B cell (primary cell): ENCODE measurements at places on chromosomes 2 and 18.

- DNase-seq: no peak
Measured at GRCh38 chr2:169983506-169983905, 156.3 kb downstream of the UBR3 start.

- DNase-seq: no peak
Measured at GRCh38 chr2:228367356-228367755, 185.9 kb upstream of the SPHKAP start.

DNA sequence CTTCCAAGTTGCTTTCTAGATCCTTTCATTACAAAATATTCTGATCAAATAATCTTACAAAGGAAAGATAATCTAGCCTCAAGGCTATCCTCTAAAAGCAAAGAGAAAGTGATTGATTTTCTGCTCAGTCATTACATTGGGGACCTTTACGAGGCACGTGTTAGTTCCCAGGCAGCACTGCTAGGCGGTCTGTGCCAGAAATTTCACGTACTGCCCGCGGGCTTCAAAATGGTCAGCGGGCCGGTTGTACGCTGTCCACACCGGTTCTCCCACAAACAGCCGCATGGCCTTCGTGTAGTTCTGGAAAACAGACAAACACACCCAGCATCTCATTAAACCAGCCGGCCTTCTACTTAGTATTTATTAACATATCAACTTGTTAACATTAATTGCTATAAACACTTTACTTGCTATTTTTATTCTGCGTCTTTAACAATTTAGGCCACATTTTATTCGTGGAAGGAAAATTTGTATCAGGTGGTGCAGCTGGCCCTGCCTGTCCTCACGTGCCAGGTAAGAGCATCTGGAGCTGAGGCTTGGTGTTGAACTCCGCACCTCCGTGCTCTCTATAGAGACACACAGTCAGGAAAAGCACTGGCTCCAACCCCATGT lies 20.4 kb downstream of the ADI1 start:
- no peak for DNase-seq

DNA sequence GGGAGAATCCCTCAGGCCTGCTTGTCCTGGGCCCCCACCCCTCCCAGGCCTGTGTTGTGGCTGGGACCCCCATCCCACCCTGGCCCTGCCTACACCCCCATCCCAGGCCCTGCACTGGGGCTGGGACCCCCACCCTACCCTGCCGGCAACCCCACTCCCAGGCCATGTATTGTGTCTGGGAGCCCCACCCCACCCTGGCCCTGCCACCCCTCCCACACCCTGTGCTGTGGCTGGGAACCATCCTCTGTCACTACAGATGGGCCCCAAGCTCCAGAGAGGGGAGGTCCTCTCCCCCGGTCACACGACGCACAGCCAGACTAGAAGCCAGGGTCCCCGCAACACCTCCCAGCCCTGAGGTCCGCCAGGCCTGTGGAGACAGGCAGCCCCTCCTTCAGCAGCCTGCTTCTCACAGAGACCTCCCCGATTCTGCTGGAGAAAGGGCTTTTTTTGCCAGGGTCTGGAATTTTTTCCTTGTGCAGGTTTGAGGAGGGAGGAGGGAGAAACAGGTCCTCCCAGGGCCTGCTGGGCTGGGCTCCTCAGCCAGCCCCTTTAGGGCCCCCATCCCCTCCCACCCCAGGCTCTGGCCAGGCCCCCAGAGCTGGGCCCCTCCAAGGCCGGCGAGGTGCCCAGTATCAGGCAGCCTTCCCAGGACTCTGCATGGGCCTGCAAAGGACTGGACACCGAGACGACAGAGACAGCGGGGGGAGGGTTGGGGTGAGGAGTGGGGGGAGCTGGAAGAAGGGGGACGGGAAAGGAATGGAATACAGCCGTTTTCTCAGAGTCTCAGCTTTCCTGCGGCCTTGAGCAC lies 28.0 kb downstream of the KIF1A start:
- DNase-seq: no peak

- DNase-seq: no peak
Measured at GRCh38 chr2:172354347-172354746, 73.0 kb upstream of the ITGA6 start.

DNA sequence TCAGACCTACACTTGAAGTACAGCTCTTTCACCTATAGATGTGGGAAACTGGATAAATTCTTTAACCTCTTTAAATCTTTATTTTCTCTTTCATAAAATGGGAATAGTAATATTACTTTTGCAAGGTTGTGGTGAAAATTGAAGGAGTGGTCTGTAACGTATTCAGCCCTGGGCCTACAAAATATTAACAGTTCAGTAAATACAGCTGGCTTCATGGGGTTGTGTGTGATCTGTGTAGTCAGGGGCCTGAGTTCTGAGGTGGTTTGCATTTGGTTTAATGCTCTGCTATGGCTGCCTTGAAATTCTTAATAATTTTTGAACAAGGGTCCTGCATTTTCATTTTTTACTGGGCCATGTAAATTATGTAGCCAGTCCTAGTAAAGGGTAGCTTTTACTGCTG lies 16.8 kb upstream of the EML6 start:
- DNase-seq: no peak

- no peak for DNase-seq
Measured at GRCh38 chr2:47217277-47217676, 62.2 kb upstream of the STPG4 start.

- no peak for DNase-seq
Measured at GRCh38 chr2:175147186-175147585, 20.8 kb downstream of the ATF2 start.

GRCh38 chr2:210567279-210567678 lies 10.9 kb downstream of the CPS1 start:
- DNase-seq: no peak

DNA sequence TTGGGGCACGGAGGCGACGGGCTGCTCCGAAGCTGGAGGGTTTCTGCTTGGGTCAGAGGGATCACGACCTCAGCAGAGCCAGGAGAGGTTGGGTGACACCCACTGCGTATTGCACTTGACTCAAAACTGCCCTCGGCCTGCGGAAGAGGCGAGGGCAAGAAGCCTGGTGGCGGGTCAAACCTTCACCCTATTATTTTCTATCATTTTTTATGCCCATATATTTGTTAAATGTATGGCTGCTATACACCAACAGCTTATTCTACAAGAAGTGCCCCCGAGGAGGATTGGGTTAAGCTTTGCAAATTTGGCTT lies 12.6 kb upstream of the SATB2 start:
- DNase-seq: peak; percentile 10

DNA sequence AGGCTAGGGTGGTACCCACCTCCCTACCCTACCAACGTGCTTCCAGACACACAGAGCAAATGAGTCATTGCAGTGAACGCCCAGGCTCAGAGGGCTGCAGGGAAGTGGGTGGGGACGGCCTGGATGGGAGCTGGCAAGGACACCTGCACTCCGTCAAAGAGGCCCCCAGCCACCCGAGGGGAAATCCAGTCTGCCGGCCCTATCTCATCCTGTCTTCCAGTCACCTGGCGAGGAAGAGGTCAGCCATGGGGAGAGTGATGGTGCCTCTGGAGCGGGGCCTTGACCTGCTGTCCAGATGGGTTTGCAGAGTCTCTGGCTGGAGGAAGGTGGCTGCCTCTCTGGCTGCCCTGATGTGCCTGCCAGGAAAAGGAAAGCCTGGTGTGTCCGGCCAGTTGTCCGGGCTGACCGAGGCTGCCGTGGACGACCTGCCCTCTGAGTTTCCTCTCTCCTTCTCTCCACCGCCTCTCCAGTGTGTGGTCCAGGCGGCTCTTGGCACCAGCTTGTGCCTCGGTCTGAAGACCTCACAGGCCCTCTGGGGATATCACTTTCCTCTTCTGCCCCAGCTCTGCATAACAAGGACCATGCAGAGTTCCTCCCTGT lies 209.7 kb upstream of the COPS8 start:
- DNase-seq: no peak

DNA sequence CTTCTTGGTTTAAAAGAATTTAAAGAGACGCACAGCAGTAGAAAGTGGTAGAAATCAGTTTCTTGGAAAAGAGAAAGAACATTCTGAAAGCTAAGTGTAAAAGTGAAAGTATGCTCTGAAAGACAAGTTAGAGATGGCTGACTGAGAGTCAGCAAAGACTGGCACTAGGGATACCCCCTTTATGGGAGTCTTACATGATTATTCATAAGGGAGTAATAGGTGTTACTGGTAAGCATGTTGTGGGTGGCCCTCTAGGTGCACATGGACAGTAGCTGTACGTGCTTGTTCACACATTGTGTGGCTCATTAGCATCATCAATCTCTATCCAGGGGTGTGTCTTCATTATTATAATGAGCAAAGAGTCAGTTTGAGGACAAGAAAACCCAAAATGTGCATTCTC lies 816.2 kb downstream of the CBLN2 start:
- no peak for DNase-seq

GRCh38 chr2:158686210-158686691 lies 108.9 kb upstream of the DAPL1 start:
- DNase-seq: no peak

GRCh38 chr2:145323512-145323911 lies 803.6 kb upstream of the ZEB2 start:
- DNase-seq: no peak

DNA sequence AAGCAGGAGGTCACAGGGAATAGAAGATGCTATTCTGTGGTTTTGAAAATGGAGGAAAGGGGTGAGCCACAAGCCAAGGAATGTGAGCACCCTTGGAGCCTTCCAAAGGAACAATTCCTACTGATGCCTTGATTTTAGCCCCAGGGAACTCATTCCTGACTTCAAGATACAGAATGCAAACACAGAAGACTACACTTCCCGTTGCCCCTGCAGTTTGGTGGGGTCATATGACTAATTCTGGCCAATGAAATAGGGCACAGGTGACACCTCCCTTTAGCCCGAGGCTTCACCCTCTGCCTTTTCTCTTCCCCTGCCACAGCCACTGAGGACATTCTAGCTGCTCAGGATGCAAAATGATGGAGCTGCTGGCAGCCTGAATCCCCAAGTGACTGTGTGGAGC lies 126.1 kb downstream of the INHBB start:
- no peak for DNase-seq

GRCh38 chr2:19274439-19274838 lies 84.0 kb downstream of the OSR1 start:
- no peak for DNase-seq

GRCh38 chr2:145049475-145049874 lies 529.6 kb upstream of the ZEB2 start:
- DNase-seq: no peak

DNA sequence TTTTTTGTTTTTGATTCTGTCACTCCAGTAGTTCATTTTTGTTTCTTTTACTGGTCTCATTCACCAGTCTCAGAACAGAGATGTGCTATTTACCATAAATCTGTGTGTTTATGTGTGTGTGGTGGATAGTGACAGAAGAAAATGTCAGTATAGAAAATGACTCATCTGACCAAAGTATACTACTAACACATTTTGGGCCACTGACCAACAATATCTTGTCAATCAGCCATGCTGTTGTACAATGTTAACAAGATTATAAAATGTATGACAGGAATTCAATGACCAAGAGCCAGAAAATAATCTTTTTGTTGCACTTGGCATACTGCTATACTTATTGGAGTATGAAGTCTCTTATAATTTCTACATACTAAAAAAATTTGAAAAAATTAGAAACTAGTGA lies 1081.4 kb upstream of the NRXN1 start:
- no peak for DNase-seq

GRCh38 chr18:62744076-62744968 lies 29.0 kb downstream of the PHLPP1 start:
- peak; percentile 71 for DNase-seq

DNA sequence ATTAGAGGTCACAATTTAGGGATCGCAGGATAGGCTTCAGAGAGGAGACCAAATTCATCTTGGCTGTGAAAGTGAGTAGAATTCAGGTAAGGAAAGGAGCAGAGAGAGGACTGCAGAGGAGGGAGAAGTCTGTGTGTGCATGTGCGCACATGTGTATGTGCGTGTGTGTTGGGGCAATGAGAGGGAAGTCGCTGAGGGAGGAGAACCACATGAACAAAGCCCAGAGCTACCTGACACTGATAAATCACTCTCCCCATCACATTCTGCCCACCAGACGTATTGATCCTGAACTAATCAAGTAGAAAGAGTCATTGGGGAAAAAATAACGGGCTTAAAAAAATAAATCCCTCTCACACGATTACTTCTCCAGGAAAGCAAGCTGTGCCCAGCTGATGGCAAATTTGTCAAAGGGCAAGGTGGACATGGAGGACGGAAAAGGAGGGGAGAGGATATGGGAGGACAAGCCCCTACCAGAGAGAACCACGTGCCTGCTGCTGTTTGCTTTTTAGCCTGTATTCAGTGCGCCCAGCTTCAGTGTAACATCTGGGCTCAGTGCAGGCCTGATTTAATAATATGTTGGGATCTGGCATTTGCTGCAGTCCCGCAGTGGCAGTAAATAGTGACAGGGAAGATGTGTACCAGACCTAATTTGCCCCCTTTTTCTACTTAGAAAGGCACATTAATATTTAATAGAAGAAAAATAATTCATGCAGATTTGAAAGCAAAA lies 307.5 kb downstream of the C1D start:
- no peak for DNase-seq

DNA sequence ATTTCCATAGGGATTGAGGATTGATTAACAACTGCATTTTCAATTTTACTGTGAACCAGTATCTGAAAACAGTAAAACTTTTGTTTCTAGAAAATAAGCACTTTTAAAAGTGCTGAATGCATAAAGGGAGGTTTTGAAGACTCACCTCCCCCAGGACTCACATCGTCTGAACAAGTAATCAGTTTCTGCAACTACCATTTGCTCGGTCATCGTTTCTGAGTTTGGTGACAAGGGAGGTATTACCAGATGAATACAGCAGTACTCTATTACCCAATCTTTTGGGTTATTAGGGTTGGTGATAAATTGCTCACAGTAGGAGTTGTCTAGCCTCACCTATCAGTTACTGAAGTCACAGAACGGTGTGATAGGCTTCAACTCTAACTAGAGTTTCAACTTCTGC lies 234.5 kb upstream of the FN1 start:
- DNase-seq: no peak

GRCh38 chr2:100632037-100632436 lies 69.2 kb downstream of the PDCL3 start:
- DNase-seq: no peak

- DNase-seq: peak; percentile 27
Measured at GRCh38 chr2:75053484-75054112, 95.2 kb downstream of the POLE4 start.

DNA sequence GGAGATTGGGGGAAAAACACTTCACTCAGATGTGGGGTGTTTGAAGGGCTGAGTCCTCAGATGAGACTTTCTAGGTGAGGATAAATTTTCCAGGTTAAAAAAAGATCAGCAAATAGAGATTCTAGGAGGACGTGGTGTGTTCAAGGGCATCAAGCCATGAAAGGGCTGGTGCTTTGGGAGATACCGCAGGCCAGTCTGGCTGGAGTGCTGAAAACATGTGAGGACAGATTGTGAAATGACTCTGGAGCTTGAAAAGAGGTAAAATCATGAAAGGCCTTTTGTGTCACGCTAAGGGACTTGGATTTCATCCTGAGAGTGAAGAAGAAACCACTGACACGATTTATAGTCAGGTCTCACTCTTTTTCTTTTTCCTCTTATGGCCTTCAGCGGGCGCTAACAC lies 320.5 kb downstream of the DPP10 start:
- DNase-seq: no peak
